NT2/D1 (cell line): ENCODE measurements at places on chromosomes 6 and 20.

GRCh38 chr6:13696226-13696625, 15.4 kb downstream of the RANBP9 start:
- no peak for DNase-seq

DNA sequence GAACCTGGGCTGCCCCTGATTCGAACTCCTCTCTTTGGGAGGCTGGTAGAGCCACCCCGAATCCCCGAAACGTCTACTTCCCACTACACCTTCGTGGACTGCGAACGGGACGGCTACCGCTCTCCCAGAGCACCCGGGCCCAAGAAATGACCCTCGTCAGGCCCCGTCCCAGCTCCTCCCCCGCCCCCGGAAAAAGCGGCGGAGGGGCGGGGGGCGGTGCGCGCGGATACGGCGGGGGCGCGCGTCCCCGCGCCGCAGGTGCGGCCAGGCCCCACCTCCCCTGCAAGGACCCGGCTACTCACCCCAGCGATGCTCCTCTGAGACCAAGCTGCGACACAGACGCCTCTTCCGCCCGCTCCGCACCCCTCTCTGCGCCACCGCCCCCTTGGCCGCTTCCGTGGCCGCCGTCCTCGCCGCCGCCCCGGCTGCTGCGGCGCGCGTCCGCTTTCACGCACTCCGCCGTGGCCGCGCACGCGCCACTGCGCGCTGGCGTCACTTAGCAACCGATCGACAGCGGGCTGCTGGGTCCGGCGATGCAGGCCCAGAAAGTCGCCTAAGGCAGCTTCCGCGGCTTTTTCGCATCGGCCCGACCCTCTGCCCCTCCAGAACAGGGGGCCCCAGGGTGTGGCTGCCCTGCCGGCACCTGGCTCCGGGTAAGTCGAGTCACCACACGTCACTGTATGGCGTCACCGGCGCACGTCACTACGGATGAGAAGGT, at the start of gene BTBD9:
Gene BTBD9 (minus strand): TSS at position 432 of the 718 bp plus-strand sequence.
- peak; percentile 50 for DNase-seq

DNA sequence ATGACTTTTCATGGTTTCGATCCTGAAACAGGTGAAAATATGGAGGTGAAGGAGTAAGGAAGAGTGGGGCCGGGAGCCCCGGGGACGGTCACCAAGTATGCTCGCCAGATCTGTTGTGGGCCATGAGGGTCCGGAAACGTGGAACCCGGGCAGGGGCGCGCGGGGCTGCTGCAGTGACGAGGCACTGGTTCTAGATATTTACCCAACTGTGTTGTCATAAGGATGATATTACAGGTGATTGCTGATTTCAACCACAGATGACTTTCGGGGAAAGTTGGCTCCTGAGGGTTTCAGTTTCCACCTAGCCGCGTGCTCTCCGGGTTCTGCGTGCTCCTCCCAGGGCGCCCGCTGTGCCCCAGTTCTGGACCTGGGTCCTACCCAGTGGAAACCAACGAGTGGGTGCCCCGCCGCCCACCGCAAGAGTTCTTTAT, 12.2 kb downstream of the RAET1G start:
- DNase-seq, result no peak

- no peak for DNase-seq
Observed at GRCh38 chr6:158816329-158816728, 2.8 kb downstream of the EZR start.

DNA sequence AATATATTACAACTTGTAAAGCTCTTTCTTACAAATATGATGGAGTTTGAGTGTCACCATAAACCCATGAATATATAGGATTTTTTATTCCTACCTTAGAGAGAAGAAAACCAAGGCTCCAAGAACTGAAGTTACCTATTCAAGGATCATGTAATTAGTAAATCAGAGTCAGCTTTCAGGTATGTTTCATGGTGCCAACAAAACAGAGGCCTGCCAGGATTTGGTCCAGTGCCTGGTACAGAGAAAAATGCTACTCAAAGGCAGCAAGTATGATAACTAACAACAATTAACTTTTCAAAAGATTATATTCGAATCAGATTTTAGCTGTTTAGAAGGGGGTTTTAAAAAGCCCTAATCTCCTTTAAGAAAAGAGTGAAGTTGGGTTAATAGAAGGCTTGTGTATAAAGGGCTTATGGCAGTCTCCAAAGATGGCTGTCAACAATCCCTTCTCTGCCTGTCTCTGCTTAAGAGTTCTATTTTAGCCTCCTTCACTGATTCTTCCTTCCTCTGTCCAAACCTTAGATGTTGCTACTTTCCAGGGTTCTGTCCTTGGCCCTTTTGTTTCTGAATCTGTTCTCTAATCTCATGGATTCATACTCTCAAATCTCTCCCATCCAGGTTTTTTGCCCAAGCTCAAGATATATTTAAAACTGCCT, 7.8 kb downstream of the MAP3K7 start:
- no peak for DNase-seq

- DNase-seq, result no peak
Observed at GRCh38 chr20:42083280-42083679, 465.1 kb upstream of the CHD6 start.

DNA sequence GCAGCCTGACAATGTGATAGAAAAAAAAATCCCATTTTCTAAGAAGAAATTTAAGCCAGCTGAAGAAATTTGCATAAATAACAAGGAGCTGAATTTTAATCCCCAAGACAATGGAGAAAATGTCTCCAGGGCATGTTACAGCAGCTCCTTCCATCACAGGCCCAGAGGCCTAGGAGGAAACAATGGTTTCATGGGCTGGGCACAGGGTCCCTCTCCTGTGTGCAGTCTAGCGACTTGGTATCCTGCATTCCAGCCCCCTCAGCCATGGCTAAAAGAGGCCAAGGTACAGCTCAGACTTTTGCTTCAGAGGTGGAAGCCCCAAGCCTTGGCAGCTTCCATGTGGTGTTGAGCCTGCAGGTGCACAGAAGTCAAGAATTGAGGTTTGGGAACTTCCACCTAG, 73.1 kb downstream of the C6orf118 start:
- no peak for DNase-seq
